SJCRH30 (cell line): ENCODE measurements at places on chromosomes 11 and 22. TPM values are rescaled to one million over a fixed set of nuclear protein-coding genes. Genes with fewer than 3 reads are reported as not detected.

DNA sequence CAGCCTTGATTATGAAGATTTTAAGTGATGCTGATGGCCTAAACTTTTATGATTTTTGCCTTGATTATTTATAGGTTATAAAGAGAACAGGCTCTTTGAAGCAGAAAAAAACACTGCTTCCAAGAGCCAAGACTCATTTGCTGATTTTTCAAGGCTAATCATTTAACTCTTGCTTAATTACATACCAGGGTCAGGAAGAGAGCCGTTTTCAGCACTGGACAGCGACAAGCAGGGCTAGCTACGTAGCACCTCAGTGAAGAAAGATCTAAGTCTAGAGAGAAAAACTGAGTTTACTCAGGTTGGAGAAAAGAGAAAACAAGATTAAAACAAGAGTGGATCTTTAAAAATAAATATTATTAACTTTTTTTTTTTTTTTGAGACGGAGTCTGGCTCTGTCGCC, 615.4 kb upstream of the B3GAT1 start:
- no peak overlapping the region for H3K27ac ChIP-seq
- DNase-seq = peak; percentile 73
- H3K4me1 ChIP-seq = no peaks in the 10 kb centered on the region
- H3K4me3 ChIP-seq = no peak overlapping the region

- H3K4me1 ChIP-seq = no peaks in the 10 kb centered on the region; the same call in 1 of the 2 replicates
- no peak overlapping the region for H3K4me3 ChIP-seq
- no peak for DNase-seq
These were observed 8.0 kb downstream of the POLD4 start for GRCh38 chr11:67345247-67345919.

DNA sequence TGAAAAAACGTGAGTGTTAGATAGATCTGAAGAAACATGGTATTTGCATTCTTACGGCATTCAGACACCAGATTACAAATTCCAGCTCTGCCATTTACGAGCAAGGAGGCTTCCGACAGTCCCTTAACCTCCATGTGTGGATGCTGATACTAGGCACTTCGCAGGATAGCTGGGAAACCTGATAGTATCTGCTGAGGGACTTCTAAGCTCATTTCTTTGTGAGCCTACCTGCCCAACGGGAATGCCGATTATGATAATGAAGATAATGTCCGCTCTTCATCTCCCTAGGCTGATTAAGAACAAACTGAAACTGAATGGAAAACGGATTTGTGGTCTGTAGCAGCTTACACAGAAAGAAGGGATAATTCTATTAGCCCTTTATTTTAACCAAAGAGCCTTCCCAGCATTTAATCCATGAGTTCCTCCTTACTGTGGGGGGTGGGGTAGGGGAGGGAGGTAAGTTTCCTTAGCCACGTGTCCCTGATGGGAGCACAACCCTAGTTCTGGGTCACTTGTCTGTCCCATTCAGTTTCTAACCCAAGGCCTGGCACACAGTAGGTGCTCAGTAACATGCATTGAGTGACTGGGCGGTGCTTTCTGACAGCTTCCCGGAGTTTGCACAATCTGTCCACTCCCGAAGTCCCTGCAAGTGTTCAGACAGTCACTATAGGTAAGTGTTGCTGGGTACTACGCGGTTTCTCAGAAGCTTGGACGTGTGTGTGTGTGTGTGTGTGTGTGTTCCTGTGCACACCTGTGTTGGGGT, 39.2 kb downstream of the CD6 start:
- DNase-seq = no peak
- no peaks in the 10 kb centered on the region for H3K27me3 ChIP-seq
- H3K27ac ChIP-seq = no peak overlapping the region
- no peaks in the 10 kb centered on the region for H3K4me1 ChIP-seq

GRCh38 chr22:17845327-17845726, 71.1 kb upstream of the BID start:
- H3K36me3 ChIP-seq = no peaks in the 10 kb centered on the region
- no peak overlapping the region for H3K4me3 ChIP-seq
- no peaks in the 10 kb centered on the region for H3K27me3 ChIP-seq

- no peaks in the 10 kb centered on the region for H3K36me3 ChIP-seq
- H3K27me3 ChIP-seq = no peaks in the 10 kb centered on the region
- 0 out of 2 replicates have a peak, but pooled peaks cover 3% of the 10 kb centered on the region for H3K4me1 ChIP-seq
- no peak overlapping the region for H3K27ac ChIP-seq
- H3K4me3 ChIP-seq = no peak overlapping the region
- DNase-seq = no peak
These were observed 3.5 kb upstream of the ZNF74 start for GRCh38 chr22:20390394-20390907.

DNA sequence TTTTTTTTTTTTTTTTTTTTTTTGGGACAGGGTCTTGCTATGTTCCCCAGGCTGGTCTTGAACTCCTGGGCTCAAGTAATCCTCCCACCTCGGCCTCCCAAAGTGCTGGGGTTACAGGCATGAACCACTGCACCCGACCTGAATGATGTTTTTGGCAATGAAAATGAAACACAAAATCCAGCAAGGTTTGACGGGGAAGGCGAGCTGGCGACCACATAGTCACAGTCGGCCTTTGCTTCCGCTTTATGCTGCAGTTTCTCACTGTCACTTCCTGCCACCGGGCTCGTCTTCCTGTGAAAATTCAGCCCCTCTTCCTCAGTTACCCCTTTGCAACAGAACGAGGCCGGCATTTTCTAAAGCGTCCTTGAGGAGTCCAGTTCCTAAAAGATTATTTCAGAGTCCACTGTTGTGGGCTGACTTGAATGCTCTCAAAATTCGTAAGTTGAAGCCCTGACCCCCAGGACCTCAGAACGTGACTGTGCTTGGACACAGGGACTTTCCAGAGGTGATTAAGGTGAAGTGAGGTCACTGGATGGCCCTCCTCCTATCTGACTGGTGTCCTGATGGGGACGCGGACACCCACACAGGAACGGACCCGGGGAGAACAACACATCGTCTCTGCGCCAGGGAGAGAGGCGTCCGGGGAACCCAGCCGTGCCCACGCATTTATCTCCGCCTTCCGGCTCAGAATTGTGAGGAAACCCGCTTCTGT, 2.9 kb upstream of the BID start:
- no peaks in the 10 kb centered on the region for H3K36me3 ChIP-seq
- DNase-seq = no peak
- peaks cover 23% of the 10 kb centered on the region for H3K4me1 ChIP-seq
- H3K27me3 ChIP-seq = peaks cover 27% of the 10 kb centered on the region; the same call in 1 of the 2 replicates

DNA sequence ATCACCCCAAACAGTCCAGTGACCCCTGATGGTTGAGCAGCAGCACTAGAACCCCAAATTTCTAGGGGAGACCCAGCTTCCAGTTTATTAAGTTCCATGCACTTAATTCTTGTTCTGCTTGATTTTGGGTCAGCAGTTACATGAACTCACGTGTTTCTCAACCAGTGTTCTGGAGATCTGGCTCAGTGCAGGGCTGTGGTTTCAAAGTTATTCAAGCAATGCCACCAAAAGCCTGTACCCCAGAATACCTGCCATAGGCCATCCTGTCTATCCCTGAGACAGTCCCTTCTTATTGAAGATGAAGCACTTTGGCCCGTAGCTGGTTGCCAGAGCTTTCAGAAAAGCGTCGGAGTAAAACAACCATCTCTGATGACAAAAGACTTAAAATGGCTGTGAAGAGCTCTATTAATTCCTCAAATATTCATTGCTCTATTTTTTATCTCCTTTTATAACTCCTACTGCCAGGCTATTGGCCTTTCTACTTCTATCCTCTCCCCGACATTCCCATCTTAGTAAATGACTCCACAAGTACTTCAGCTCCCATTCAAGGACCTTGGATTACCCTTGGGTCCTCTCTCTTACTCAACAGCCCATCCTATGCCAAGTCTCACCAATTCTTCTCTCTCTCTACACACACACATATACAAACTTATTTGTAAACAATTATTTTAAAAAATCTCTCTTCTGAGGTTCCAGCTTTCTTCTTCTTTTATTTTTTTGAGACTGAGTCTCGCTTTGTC, 18.0 kb upstream of the VPREB1 start:
- no peak for DNase-seq
- H3K27me3 ChIP-seq = no peaks in the 10 kb centered on the region; the same call in 1 of the 2 replicates
- no peaks in the 10 kb centered on the region for H3K4me1 ChIP-seq

- no peak overlapping the region for H3K27ac ChIP-seq
- DNase-seq = no peak
- no peaks in the 10 kb centered on the region for H3K36me3 ChIP-seq
- no peaks in the 10 kb centered on the region for H3K27me3 ChIP-seq
- no peak overlapping the region for H3K4me3 ChIP-seq
These were observed 10.7 kb downstream of the IL17RA start for GRCh38 chr22:17095538-17095937.

DNA sequence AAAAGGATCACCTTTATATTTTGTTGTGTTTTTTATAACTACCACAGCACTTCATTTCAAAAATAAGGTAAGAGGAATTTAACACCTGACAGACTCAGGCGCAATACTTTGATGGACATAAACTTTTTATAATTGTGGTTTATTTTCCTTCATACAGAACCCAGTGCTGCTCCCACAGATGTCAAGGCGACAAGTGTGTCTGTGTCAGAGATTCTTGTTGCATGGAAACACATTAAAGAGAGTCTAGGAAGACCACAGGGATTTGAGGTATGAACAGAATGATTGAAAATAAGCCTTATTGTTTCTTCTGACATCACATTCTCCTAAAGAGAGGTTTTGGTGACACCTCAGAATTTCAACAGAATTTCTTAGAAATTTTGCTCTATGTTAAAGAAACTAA, 378.9 kb upstream of the ARHGAP42 start:
- no peak overlapping the region for H3K27ac ChIP-seq
- no peaks in the 10 kb centered on the region for H3K4me1 ChIP-seq
- no peaks in the 10 kb centered on the region for H3K36me3 ChIP-seq
- H3K4me3 ChIP-seq = no peak overlapping the region

DNA sequence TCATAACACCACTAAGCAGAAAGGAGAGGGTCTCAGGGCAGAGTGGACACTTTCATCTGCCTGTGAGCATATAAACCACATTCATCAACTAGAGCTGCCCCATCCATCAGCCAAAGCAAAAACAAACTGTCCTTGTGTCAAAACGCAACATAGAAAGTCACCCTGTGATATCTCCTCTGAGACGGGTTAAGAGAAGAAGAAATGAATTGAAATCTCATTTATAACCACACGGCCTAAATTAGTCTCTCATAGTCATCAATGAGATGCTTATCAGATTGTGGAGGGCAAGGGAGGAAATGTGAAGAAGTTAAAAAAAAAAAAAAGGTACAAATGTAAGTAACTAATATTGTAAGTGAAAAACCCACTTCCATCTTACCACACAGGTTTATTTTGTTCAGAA, 75.7 kb downstream of the SIK3 start:
- H3K27me3 ChIP-seq = no peaks in the 10 kb centered on the region
- DNase-seq = no peak
- H3K36me3 ChIP-seq = no peaks in the 10 kb centered on the region
- no peaks in the 10 kb centered on the region; the same call in 1 of the 2 replicates for H3K4me1 ChIP-seq
- no peak overlapping the region for H3K27ac ChIP-seq
- H3K4me3 ChIP-seq = no peak overlapping the region

Gene TRIM49D1
- total RNA-seq = not detected in 2 replicates

Gene FTH1
- total RNA-seq = 349 and 357 TPM in 2 replicates

Gene BID
- 39.9 and 54.0 TPM in 2 replicates for total RNA-seq
